ENCODE measurements at places on chromosomes 5 and 9. TPM values are rescaled to one million over a fixed set of nuclear protein-coding genes. Genes with fewer than 3 reads are reported as not detected.

GRCh38 chr9:133845440-133845839 is 107.3 kb upstream of the SARDH start:
- DNase-seq, result no peak

- DNase-seq, result no peak
These were observed 8.0 kb downstream of the BRD3 start for GRCh38 chr9:134059661-134060395.

- DNase-seq, result no peak
These were observed 117.9 kb upstream of the IRX4 start for GRCh38 chr5:2000591-2000990.

The ANKRD18A gene
- 46.0 TPM for total RNA-seq
